Karpas-422 (cell line): ENCODE measurements at places on chromosomes 3 and 15. TPM values are rescaled to one million over a fixed set of nuclear protein-coding genes. Genes with fewer than 3 reads are reported as not detected.
A peak's percentile ranks its signal among the peaks of the same experiment; 100 is the strongest.

GRCh38 chr3:114775395-114775794 lies 371.7 kb downstream of the ZBTB20 start:
- H3K27me3 ChIP-seq, result no peaks in the 10 kb centered on the region
- H3K4me1 ChIP-seq, result no peaks in the 10 kb centered on the region
- H3K27ac ChIP-seq, result no peak overlapping the region
- no peak overlapping the region for H3K4me3 ChIP-seq

- H3K27ac ChIP-seq, result no peak overlapping the region; the same call in 1 of the 2 replicates
- H3K4me3 ChIP-seq, result peak overlapping the region; percentile 96
- DNase-seq, result no peak
Measured at GRCh38 chr3:64022451-64023186, 675 bp downstream of the PSMD6 start.

GRCh38 chr3:177051411-177051810 lies 145.9 kb downstream of the TBL1XR1 start:
- no peaks in the 10 kb centered on the region for H3K27me3 ChIP-seq
- peaks cover 44% of the 10 kb centered on the region for H3K36me3 ChIP-seq
- H3K4me3 ChIP-seq, result no peak overlapping the region
- peak overlapping the region; percentile 75 for H3K27ac ChIP-seq
- H3K4me1 ChIP-seq, result peaks cover 44% of the 10 kb centered on the region

Gene ANKUB1
- total RNA-seq, result not detected in 2 replicates
